Naive thymus-derived CD8-positive, alpha-beta T cell (primary cell): ENCODE measurements at places on chromosomes 4 and X.
A peak's percentile ranks its signal among the peaks of the same experiment; 100 is the strongest.

GRCh38 chr4:144171697-144172096 is 31.2 kb upstream of the GYPA start:
- DNase-seq: no peak

GRCh38 chrX:133868682-133869081 is 116.7 kb downstream of the GPC3 start:
- DNase-seq: no peak

GRCh38 chrX:53317365-53318069 is 36.1 kb upstream of the IQSEC2 start:
- peak; percentile 84 for DNase-seq

DNA sequence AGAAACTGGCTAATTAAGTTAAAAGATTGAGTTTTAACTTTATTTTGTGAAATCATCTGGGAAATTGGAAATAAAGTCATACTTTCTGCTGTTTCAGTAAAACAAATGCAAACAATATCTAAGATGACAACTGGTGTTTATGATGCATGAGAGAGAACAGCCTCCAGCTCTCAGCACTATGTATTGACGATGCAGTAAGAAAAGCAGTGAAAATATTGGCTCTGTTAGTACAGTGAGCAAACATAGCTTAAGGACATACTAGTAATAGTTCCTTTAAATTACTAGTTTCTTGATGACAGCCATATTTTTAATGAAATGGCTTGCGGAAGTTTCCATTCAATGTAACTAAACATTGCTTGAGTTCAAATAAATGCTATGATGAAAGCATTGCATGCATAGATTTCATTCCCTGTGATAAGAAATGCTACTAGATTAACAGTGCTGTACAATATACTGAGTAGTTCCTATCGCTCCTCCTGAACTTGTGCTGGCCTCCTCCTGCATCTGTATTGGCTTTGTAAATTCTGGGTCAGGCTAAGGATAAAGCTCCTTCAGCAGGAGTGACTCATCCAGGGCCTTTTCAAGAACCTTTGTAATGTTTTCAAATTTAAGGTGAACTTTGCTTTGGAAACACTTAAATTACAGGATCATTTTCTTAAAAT is 11.6 kb downstream of the ARHGAP24 start:
- no peak for DNase-seq

- no peak for DNase-seq
Measured at GRCh38 chrX:129980540-129981199, 1.8 kb upstream of the BCORL1 start.

DNA sequence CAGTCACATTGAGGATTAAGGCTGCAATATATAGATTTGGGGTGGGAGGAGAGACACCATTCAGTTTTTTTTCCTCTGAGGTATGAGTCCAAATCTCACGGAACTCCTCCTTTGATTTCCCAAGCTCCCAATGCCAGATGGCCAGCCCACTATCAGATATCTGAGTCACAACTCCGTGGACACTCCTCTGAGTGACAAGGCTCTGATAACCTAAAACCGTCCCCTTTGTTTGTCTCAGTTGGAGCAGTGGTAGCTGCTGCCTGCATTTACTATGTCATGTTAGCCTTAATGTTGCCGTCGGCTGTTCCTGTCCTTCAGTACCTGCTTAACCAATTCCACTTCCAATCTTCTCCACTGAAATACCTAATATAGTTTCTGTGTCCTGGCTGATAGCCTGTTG is 107.3 kb downstream of the DTHD1 start:
- DNase-seq: no peak

- no peak for DNase-seq
Measured at GRCh38 chr4:84085986-84086385, 413.1 kb downstream of the NKX6-1 start.
